CD8-positive, alpha-beta memory T cell (primary cell): ENCODE measurements at places on chromosomes 6 and 20.

GRCh38 chr20:22652681-22653588, 68.6 kb upstream of the FOXA2 start:
- no peak for DNase-seq

GRCh38 chr6:104754788-104755409, 104.8 kb downstream of the HACE1 start:
- no peak for DNase-seq

- no peak for DNase-seq
These were observed 46.9 kb upstream of the CD93 start for GRCh38 chr20:23132930-23133559.

- DNase-seq, result no peak
These were observed 67.4 kb upstream of the DSP start for GRCh38 chr6:7473805-7474719.

DNA sequence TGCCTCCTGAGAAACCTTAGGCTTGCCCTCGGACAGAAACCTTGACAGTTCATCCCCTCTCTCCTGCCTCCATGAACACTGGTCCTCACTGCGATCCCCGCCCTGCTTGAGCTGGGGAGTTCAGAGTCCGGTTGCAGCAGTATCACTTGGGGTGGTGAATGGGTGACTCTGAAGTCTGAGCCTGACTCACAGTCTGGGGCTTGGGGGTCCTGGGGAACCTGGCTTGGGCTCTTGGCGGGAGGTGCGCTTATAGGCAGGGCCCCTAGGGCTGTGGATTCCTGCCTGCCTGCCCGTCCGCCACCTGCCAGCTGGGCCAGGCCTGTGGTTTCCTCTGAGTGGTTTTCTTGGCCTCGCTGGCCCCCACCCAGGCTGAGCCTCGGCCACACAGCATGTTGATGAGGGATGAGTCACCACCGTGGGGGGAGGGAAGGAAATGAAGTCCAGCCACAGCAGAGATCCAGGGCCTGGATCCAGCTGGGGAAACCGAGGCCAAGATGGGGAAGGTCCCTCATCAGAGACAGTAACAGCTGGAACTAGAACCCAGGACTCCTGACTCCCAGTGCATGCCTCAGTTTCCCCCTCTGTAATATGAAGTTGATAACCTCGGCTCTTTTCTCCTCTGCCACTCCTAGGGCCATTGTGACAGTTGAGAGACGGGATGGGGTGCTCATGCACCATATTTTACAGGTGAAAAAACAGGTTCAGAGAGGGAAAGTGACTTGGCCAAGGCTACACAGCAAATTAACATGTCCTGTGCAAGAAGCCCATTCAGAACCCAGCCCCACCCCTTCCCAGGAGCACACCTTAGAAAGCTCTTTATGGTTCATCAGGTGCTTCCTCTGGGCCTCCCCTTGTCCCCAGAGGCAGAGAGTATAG, 9.2 kb downstream of the FOXS1 start:
- no peak for DNase-seq
